ENCODE measurements at places on chromosomes 4 and X.

DNA sequence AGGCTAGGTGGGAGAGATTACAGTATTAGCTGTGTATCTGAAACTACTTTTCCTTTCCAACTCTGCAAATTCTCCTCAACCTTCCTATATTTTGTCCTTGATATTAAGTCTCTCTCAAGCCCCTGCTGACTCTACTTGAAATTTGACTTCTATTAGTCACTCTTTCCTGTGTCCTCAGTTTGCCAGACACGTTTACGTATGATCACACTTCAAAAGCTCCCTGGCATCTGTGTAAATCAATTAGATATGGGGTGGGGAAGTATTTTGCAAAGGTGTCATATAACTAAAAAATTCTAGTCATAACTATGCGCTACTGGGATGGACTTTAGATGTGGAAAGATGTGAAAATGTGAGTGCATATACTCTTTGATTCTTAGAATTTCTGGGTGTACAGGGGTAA is 67.4 kb upstream of the ARHGAP24 start:
- no peak for DNase-seq

DNA sequence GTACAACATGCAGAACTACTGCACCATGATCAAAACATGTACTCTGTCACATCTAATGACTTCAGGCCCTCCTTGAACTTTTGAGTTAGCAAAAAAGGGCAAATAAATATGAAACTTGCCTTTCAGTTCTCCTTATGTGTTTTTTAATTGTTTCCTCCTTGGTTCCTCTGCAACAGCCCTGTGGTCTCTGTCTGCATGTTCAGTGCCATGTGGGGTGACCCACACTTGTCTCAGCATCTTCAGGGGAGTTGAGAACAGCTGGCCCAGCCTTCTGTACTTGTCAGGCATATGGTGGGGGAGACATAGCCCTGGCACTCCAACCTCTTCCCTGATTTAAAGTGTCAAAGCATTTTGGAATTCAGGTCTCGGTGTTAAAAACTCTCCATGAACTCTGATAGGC is 188.0 kb upstream of the PGRMC2 start:
- no peak for DNase-seq

- no peak for DNase-seq
Observed at GRCh38 chr4:173426064-173426463, 27.1 kb upstream of the SCRG1 start.

DNA sequence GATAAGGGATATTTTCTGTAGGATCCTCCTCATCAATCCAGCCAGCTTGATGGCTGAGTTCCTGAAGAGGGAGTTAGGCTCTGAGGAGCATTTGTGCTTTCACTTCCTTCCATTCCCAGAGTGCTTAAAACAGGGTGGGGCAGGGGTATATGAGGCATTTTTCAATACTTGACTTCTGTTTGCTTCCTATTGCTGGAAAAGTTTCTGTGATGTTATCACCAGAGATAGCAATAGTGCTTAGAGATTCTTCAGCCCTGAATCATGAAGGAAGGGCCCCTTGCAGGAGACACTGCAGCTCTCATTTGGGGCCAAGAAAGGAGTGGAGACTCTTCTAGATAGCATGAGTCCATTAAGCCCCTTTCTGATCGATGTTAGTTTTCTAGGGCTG is 166.7 kb upstream of the RPS6KA3 start:
- DNase-seq, result no peak

DNA sequence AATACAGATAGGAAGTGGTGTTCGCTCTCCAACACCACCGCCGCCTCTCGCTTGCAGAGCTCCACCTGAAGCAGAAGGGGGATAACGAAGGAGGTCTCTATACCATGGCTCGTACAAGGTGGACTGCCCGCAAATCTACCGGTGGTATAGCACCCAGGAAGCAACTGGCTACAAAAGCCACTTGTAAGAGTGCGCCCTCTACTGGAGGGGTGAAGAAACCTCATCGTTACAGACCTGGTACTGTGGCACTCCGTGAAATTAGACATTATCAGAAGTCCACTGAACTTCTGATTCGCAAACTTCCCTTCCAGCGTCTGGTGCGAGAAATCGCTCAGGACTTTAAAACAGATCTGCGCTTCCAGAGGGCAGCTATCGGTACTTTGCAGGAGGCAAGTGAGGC is 5.2 kb upstream of the BMP15 start:
- DNase-seq, result no peak

GRCh38 chr4:124104628-124105027 is 607.9 kb downstream of the ANKRD50 start:
- DNase-seq, result no peak

GRCh38 chrX:48487362-48487798 is 11.4 kb downstream of the FTSJ1 start:
- DNase-seq, result no peak

DNA sequence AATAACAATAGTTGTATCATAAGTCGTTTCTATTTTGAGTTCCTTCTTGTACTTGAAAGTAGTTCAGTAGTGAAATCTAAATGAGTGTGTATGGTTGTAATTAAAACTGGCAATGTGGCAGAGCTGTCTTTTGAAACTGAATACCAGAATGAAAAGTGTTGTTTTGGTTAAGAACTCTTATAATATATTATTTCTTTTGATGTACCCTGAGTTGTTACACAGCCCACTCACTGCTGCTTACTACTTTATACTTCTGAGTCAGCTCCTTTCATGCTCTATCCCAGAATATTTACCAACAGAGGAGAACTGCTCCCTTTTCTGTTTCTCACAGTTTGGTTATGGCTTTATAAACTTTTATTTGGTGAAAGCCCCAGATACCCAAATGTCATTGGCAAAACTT is 28.8 kb downstream of the FAM199X start:
- DNase-seq, result no peak

GRCh38 chr4:108342325-108342970 is 173.7 kb upstream of the LEF1 start:
- DNase-seq, result no peak

- no peak for DNase-seq
Observed at GRCh38 chr4:164892018-164892417, 15.0 kb downstream of the APELA start.

GRCh38 chrX:53716328-53717088 is 30.0 kb upstream of the HUWE1 start:
- no peak for DNase-seq

DNA sequence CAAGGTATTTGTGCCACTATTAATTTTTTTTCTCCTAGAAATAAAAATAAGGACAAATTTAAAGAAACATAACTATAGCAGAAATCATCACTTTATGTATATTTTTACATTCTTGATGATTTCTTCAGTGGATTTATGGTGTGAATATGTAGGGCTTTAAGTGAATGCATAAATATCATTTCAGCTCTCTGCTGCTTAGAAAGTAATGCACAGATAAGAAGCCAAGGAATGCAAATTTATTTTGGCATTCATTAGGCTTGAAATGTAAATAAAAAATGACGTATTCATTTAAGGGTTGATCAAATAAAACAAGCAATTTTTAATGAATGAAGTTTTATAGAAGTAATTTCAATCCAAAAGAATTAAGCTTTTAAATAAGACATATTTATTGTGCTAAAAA is 66.3 kb downstream of the NFKB1 start:
- DNase-seq, result no peak

- no peak for DNase-seq
Observed at GRCh38 chr4:93466446-93466845, 362.1 kb upstream of the ATOH1 start.

GRCh38 chr4:78323439-78323838 is 228.1 kb upstream of the ANXA3 start:
- DNase-seq, result no peak

DNA sequence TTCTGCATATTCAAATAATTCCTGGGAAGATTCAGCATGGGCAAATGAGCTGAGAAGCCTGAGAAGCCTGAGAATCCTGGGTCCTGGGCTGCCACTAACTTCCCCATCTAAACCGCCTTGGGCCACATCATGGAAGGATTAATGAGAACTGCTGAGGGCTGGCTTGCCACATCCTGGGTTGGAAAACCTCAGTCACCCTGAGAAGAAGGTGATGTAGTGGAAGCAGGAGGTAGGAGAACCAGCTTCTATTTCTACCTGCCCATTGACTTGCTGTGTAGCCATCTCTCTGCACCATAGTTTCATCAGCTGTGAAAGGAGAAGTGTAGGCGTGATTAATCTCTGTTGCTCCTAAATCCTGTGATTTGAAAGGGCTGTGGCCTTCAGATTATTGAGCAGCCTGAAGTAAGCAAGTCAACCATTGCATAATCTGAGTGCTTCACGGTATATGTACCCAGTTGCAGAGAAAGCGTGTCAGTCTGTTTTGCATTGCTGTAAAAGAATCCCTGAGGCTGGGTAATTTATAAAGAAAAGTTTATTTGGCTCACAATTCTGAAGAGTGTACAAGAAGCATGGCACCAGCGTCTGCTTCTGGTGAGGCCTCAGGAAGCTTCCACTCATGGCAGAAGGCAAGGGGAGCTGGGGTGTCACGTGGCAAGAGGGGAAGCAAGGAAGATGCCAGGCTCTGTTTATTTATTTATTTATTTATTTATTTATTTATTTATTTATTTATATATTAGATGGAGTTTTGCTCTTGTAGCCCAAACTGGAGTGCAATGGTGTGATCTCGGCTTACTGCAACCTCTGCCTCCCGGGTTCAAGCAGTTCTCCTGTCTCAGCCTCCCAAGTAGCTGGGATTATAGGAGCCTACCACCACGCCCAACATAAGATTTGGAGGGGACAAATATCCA is 140.9 kb upstream of the ATP6AP2 start:
- DNase-seq, result no peak

GRCh38 chr4:106978046-106978774 is 57.9 kb downstream of the DKK2 start:
- no peak for DNase-seq

- no peak for DNase-seq
Observed at GRCh38 chr4:77922158-77923094, 59.8 kb downstream of the MRPL1 start.

- DNase-seq, result no peak
Observed at GRCh38 chrX:14903891-14904290, 30.7 kb downstream of the MOSPD2 start.

DNA sequence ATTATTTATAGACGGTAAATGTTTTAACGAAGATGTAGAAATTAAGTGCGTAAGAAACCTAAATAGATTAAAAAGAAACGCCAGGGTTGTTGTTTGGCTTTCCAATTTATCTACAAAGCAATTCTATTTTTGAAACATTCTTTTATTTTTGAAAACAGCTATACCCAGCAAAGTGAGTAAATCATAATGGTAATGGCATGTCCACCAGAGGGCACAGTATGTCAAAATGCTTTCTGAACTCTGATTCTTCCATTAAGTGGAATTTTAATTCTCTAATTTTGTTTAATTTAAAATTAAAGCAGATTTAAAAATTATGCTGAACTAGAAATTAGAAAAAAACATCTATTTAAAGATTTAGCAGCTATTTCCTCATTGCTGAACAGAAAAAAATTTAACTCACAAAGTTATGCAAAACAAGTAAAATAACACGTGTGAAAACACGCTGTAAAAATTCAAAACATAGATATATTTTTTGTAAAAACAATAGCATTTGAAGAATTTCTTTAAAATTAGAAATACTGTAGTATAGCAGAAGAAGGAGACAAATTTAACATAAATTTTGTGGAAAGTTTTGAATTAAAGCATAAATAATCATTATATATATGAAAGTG is 26.5 kb downstream of the RASSF6 start:
- no peak for DNase-seq

DNA sequence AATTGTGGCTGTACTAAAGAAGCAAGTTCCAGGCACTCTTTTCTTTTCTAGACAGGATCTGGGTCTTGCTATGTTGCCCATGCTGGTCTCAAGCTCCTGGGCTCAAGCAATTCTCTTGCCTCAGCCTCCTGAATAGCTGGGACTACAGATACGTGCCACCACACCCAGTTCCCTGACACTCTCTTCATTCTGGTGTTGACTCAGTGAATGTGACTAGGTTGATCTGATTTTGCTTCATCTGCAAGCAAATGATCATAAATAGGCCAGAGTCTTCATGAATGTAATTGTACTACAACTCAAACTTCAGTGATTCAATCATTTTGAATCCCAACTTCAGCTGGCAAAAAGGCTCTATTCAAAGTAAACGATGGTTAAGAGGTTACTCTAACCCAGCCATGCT is 78.5 kb downstream of the APBB2 start:
- DNase-seq, result no peak

DNA sequence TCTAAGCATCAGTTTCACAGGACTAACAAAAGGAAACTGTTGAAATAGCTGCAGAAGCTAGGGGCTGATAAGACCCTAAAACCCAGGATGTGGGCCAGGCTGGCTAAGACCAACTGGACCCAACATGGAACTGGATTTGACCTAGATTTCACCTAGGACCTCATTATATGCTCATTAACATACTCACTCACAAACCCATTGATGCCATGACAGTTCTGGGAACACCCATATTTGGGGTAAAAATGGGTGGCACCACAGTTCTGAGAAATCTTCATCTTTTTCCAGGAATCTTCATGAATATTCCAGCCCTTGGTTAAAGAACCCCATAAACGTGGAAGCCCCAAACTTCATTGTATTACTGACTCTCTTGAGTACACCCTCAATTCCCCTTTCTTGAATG is 41.1 kb downstream of the HSD17B13 start:
- DNase-seq, result no peak

DNA sequence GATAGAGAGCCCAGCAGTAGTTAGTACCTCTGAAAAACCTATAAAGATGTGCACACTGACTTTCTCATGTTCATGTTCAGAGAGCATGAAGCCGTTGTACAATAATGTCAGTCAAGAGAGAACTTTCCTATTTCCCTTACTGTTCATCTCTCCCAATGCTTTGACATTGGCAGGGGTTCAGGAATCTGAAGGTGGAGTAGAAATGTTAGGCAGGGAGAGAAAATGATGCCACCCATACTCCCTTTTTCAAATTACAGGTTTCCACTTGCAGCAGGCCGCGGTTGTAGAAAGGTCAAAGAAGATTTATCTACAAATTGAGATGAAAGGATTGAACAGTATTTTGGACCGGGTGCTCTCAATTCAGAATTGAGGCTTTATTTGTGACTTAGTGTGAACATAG is 84.3 kb downstream of the DCAF8L2 start:
- DNase-seq, result no peak

- DNase-seq, result no peak
Observed at GRCh38 chrX:94511564-94511963, 837.6 kb downstream of the FAM133A start.

DNA sequence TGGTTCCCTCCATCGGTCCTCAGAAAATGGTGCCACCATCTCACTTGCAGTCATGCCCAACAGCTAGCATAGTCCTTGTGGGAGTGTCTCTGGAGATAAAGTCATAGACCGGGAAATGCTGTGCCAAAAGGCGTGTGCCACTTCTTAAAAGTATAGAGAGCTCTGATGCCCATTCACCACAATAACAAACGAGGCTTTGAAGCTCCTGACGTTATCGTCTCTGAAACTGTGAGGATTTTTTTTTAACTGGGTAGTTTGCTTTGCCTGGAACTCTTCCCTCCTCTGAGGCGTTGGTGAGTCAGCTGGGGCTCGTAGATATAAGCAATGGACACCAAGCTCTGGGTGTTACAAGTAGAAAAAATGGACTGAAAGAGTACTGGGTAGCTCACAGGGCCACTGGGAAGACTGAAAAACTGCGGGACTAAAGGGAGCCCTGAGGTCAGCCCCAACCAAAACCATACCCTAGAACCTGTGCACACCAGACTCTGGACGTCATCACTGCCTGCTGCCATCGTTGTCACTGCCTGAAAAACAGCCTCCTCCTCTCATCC is 89.4 kb upstream of the TRIM2 start:
- peak; percentile 25 for DNase-seq

- DNase-seq, result no peak
Observed at GRCh38 chr4:108030332-108030731, 40.6 kb downstream of the HADH start.

GRCh38 chrX:120001787-120002186 is 58.2 kb upstream of the NKAP start:
- no peak for DNase-seq
